Activated CD4-positive, alpha-beta T cell treated with anti-CD3 and anti-CD28 coated beads for 24 hours (primary cell): ENCODE measurements at places on chromosomes 5 and 9.

GRCh38 chr5:143155455-143155854 lies 248.0 kb downstream of the NR3C1 start:
- DNase-seq = no peak

DNA sequence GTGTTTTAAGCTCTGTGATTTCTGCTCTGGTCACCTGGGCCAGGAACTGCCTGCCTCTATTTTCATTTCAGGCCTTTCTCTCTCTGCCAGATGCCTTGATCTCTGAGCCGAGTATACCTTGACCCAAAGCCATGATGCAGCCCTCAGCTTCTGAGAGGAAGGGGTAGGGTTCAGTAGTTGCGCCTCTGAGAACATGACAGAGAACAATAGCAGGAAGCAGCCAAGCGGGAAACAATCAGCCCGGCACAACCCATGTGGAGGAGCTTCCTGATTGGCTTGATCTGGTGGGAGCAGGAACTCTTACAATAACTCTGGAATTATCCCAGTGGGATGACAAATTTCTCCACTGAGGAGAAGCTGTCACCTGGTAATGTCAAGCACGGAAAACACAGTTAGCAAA lies 127.4 kb downstream of the PALM2AKAP2 start:
- DNase-seq = no peak

DNA sequence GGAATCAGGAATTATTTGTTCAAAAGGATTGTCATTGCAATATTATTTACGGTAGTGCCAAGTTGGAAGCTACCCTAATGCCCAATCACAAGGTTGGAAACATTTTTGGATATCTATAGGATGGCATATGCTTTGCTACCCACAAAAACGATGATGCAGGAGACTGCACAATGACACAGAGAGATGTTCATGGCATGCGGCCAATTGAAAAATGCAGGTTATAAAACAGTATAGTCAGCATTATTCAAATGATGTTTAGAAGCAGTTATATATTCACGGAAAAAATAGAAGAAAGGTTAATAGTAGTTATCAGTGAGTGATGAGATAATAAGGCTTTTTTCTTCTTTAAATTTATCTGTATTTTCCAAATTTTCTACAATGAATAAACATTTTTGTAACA lies 5.9 kb upstream of the ACSL6 start:
- no peak for DNase-seq

DNA sequence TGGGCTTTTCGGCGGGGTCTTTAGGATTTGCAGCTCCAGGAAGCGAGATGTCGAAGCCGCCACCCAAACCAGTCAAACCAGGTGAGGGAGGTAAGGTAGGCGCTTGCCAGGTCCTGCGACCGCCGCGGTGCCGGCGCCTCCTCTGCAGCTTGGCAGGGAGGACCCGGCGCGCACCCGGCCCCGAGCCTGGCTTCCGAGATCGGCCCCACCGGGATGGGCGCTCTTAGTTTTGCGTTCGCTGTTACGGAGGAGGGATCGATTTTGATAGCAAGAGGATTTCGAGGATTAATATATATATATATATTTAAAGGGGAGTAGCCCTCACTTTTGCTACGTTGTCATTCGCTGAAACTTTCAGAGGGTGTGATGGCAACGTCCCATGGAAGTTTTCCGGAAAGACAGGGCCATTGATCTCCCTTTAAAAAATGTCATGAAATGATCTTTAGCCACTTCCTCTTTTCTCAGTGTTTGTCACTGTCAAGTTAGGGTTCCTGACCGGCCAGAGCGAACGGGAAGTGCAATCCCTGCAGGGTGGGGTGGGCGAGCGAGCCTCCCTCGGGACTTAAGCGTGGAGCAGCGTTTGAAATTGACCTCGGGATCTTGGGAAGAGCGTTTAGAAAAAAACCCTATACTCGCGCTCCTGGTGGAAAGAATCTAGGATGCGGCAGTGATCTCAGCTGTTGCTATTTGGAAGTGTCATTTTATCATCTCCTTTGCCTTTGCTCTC lies 495 bp downstream of the OSTF1 start:
- peak; percentile 23 for DNase-seq

- DNase-seq = no peak
These were observed 17.4 kb upstream of the TMEM174 start for GRCh38 chr5:73155271-73156222.

GRCh38 chr9:91073049-91073810 lies 271.6 kb downstream of the SYK start:
- DNase-seq = no peak

DNA sequence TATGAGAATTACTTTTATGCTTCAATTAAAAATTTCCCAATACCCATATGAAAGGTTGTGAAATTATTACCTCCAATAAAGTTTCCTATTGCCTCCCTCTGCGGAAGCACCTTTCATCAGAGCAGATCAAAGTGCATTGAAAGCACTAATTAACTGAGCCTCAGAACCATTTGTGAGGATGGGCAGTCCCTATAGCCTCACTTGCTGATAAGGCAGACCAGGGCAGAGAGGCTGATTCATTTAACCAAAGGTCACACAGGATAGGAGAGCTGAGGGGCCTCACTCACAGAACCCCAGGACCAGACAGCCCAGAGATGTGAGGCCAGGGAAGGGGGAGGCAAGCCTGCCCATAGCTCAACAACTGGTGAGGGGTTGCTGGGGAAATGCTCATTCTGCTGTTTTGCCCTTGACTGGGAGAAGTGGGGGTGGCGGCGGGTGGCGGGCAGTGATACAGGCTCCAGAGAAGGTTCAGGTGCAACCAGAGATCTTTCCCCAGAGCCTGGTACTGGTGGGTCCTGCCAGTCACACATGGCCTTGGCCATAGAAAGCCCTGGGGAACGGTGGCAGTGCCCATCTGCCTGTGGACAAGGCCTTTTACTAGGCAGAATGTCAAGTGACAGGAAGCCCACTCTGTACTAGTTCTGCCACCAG lies 57.9 kb downstream of the MACROH2A1 start:
- no peak for DNase-seq

DNA sequence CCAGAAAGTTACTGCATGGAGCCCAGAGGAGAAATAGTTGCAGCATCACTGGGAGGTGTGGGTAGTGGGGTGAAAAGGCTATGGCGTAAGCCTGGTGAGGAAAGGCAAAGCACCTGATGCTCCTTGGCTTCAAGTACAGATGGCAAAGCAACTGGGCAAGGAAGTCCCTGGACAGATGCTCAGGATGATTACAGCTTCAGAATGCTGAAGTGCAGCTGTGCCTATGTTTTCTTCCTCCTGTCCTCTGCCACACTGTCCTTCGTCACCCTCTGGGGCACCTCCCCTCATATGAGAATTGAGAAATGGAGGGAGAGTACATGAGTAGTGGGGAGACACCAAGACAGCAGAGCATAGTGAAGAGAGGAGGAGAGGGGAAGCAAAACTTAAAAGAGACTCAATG lies 328.0 kb downstream of the PDE4D start:
- DNase-seq = no peak

DNA sequence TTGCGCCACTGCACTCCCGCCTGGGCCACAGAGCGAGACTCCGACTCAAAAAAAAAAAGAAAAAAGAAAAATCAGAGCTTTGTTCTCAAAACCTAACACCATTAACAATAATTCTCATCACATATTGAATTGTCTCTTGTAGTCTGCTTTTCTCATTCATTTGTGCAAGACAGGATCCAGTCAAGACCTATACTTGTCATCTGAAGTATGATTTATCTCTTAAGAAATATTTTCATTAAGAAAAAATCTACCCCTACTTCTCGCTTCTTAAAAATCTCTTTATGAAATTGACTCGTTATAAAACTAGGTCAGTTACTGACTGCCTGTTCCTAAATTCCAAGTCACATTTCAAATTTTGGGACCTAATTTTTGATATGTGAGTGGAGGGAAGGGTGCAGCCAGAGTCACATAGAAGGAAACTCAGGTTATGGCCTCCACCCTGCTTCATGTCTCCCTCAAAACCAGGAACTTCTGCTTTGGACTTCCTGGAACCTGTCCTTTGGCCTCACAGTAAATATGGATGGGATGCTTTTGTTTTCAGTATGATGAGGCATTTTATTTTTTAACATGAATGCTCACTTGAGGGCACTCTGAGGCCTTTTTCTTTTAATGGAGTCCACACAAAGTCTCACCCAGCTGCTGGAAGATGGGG lies 18.9 kb downstream of the ZNF169 start:
- DNase-seq = no peak

DNA sequence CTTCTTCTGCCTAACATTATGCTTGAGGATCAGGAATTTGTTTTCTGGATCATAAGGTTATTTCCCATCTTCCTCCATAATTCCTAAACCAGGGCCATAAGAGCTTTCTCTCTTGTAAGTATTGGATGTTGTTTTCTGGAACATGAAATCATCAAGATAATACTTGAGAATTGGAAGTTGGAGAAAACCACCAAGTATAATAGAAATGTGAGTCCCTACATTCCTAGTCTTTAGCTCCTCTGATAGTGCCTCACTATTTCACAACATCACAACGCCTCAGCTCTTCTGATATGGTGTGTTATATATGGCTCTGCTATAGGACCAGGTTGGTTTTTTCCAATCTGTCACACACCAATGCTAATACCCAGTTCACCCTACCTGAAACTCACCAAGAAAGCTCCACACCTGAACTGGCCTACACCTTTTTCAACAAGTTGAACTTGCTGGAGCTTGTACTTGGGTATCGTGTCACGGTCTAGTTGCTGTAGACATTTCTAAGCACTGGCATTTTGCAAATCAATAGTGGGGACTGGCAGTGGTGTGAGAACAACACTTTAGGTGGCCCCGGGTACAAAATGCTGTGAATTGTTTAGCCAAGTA lies 141.1 kb downstream of the ACTBL2 start:
- no peak for DNase-seq

DNA sequence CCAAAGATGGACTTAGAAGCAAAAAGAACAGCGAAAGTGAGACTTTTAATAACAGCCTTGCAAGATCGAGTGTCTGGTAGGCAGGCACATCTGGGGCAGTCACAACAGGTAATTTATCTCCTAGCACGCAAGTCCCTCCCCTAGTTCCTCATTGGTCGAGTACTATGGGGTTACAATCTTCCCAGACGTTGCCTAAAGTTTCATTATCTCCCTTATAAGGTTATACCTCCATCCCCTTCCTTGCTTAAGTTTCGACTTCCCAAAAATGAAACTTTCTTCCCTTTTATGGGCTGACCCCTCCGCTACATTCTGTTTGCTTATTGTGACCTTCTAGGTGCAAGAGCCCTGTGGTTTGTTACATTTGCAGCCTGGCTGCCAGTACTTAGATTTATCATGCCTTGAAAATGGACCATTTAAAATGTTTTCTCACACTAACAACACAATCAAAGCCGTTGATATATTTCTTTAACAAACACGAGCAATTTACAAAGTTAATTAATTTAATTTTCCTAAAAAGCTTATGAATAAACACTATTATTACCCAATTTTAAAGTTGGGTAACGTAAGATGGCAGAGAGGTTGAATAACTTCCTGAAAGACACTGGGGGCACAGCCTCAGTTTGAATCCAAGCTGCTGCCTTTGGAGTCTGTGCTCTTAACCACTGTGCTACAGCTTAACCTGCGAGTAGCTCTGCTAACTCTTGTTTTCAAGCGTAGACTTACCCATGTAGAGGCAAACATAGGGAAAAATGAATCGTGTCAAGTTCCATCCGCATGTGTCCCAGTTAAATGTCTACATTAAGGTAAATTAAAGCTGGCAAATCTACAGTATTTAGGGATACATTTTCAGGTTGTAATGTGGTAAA lies 91.7 kb downstream of the EDIL3 start:
- no peak for DNase-seq

DNA sequence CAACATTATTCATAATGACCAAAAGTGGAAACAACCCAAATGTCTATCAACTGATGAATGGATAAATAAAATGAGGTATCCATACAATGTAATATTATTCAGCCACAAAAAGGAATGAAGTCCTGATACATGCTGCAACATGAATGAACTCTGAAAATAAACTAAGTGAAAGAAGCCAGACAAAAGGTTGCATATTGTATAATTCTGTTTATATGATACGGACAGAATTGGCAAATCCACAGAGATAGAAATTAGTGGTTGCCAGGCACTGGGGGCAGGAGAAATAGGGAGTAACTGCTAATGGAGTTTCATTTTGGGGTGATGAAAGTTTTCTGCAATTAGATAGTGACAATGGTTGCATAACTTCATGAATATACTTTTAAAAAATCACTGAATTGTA lies 47.0 kb downstream of the KIF24 start:
- DNase-seq = no peak

- DNase-seq = no peak
These were observed 1.2 kb upstream of the MEGF9 start for GRCh38 chr9:120715389-120715924.

DNA sequence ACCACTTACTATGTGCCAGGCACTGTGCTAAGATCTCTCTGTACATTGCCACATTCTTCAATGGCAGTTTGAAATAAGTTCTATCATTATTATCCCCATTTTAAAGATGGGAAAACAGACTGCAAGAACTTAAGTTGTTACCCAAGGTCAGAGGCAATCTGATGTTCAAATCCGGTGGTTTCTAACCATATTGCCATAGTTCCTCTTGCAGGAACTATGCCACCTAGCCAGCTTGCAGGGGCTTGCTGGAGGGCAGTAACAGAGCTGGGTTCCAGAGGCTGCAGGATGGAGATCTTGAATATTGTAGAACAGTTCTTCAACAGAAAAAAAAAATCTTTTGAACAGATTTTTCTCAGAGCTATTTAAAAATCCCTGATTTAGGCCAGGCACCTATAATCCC lies 71.8 kb upstream of the TNFAIP8 start:
- DNase-seq = no peak

GRCh38 chr5:88226881-88227450 lies 41.7 kb downstream of the TMEM161B start:
- no peak for DNase-seq

DNA sequence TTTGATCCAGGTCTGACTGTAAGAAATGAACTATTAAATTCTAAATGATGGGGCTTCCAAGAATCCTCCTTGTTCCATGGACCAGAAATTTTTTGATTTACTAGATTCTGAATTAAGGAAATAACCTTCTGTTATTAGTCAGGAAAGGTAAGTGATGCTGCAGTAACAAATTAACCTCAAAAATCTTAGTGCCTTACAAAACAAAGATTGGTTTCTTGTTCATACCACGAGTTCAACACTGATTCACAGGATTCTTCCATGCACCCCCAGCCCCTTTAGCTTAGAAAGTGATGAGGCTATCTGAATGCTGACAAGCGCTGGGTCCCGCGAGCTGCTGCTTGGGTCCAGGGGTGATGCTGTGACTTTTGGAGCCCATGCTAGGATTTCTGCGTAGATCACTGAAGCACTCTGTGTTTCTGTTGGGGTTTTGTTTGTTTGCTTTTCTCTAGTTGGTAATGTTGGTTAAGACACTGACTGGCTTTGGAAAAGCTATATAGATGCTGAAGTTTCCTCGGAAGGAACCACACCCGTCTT lies 52.3 kb downstream of the COL15A1 start:
- DNase-seq = no peak
